ENCODE measurements at places on chromosomes 13 and 19.

DNA sequence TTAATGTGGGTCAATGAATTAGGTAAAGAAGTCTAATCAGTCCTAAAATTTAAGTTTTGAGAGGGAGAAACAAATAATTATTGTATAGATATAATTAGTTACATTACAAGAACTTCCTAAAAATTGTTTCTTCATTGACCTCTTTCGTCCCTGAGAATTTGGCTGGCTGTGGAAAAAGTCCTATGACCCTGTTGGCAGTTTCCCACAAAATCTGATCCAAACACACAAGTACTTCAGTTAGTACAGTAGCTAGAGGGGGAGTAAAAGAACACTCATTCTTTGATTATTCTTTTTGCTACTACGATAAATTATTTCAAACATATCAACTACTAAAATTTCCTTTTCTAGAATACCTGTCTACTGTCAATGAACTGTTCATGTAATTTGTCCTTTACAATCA, 11.3 kb downstream of the POSTN start:
- no peak for DNase-seq

- DNase-seq: no peak
Observed at GRCh38 chr19:2425622-2426581, 1.5 kb downstream of the TIMM13 start.

- DNase-seq: no peak
Observed at GRCh38 chr19:3381701-3382372, 15.5 kb downstream of the NFIC start.

DNA sequence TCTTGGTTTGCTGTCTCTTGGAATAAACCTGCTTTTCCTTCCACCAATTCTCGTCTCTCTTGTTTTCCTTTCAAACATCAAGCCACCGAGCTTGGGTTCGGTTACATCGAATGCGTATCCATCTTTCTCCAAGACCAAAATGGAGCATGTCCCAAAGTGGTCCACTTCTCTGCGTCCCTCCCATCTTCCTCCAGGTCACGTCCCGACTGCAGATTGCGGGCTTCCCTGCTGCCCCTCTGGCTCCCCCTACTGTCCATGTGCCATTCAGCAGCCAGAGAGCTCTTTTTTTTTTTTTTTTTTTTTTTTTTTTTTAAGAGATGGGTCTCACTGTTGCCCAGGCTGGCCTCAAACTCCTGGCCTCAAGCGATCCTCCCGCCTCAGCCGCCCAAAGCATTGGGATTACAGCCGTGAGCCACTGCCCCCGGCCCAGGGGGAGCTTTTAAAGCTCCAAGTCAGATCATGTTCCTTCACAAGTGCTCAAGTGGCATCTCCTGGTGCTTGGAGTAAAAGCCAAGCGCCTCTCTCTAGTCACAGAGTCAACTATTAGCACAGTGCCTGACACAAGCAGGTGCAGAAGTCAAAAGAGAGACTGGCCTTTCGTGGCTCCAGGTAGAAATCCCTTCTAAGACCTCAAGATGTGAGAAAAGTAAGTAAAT, 10.0 kb downstream of the COL5A3 start:
- peak; percentile 54 for DNase-seq

- DNase-seq: no peak
Observed at GRCh38 chr13:113667771-113668490, 912 bp downstream of the GRK1 start.

DNA sequence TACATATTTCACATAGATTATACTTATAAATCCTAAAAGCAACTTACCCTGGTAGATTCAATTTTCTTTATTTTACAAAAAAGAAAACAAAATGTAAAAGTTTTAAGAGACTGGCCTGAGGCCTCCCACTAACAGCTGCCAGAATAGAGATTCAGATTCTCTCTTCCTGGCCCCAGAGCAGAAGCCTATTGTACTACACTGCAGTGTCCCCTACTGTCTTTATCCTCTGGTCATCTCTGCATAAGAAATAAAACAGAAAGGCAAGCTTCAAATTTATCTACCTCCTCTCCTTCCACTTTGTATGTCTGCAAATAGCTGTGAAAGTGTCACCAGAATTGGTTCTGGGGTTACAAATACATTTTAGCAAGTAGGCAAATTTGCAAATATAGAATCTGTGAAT, 1004.1 kb upstream of the PCDH9 start:
- no peak for DNase-seq

DNA sequence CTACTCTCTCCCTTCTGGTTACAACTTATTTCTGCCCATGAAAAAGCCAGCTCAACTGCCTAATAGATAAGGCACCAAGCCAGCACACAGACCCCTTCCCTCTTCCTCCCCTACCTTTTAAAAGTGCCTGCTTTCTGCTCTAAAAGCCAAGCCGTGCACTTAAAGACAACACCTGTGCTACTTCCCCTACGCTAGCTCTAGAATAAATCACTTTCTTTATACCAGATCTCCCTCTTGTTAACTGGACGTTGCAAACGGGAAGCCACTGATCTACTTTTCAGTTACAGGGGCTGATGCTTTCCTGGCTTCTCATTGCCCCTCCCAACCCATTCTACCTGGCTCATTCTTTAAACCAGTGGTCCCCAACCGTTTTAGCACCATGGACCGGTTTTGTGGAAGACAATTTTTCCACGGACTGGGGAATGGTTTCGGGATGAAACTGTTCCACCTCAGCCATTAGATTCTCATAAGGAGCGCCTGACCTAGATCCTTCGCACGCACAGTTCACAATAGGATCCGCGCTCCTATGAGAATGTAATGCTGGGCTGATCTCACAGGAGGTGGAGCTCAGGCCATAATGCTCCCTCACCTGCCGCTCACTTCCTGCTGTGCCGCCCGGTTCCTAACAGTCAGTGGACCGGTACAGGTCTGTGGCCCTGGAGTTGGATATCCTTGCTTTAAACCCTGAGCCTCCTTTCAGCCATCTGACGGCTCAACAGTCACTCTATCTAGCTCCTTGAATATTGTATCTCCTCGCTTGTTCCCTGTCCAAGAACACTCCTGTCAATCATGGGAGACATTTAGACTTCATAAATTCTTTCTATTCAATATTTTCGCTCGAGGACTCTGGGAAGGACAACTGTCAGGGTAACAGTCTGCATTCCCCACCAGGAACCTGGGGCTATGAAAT, 841 bp upstream of the ZNF223 start:
- peak; percentile 13 for DNase-seq

DNA sequence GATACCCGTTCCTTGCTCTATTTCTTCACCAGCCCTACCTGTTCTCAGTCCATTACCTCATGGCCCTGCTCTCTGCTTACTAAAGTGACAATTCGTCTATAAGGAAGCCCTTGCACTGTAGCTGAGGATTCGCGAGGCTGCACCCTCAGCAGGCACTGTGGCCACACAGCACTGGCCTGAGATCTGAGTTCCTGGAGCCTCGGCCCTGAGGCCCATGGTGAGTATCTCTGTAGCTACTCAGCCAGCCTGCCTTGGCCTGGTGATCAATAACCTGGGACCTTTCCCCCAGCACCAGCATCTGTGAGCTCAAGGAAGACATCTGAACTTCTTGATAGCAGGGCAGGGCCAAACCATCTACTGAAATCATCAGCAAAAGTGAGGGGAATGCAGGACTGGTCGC, 90.7 kb downstream of the RGCC start:
- DNase-seq: no peak

DNA sequence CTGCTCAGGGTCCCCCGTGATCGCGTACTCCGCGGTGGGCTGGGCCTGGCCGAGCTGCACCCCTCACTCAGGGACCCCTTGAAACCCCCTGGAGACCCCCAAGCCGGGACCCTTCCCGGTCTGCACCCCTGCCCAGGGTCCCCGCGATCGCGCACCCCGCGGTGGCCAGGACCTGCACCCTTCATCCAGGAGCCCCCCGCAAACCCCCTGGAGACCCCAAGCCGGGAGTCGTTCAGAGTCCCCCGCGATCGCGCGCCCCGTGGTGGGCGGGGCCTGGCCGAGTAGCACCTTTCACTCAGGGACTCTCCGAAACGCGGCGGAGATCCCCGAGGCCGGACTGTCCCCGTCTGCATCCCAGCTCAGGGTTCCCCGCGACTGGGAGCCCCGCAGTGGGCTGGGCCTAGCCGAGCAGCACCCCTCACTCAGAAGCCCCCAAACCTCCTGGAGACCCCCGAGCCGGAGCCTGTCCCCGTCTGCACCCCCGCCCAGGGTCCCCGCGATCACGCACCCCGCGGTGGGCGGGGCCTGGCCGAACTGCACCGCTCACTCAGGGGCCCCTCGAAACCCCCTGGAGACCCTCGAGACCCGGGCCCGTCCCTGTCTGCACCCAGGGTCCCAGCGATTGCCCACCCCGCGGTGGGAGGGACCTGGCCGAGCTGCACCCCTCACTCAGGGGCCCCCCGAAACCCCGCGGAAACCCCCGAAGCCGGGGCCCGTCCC, 748 bp downstream of the LMNB2 start:
- peak; percentile 69 for DNase-seq

DNA sequence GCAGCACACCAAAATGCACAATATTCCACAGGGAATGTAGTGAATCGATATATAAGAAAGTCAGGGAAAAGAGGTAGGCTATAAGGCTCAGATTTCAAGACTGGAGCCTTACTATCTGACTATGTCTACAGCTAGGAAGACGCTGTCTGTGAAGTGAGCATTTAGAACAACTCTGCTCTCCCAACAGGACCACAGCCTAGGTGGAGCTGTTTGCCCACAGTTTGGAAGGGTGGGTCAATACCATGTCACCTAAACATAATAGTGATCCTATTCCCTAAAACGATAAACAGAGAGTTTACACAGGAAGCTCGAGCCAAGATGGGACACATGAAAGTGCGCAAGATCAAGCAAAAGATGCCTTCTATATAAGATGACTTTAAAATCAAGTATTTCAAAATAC, 2486.0 kb upstream of the PCDH20 start:
- DNase-seq: no peak

DNA sequence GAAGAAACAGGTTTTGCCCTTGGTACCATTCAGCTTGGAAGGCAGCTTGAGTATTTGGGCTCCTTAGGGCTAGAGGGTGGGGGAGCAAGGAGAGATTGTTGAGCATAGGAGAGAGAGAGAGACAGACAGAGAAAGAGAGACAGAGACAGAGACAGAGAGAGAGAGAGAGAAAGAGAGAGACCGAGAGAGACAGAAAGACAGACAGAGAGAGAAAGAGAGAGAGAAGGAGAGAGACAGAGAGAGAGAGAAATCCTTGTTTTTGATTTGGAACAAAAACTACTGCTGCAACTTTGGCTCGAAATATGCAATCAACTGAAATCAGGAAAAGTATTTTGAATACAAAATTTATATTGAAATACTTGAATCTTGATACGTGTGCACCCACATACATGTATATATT, 85.8 kb upstream of the ZNF536 start:
- no peak for DNase-seq

- DNase-seq: no peak
Observed at GRCh38 chr13:39419876-39420275, 183.1 kb downstream of the LHFPL6 start.

GRCh38 chr19:57803265-57803593, 11.5 kb downstream of the ZNF552 start:
- DNase-seq: no peak

- DNase-seq: no peak
Observed at GRCh38 chr19:49152119-49152550, 3.1 kb downstream of the HRC start.

GRCh38 chr19:29641597-29641996, 23.7 kb upstream of the PLEKHF1 start:
- no peak for DNase-seq

GRCh38 chr19:4988770-4989251, 19.9 kb downstream of the KDM4B start:
- DNase-seq: no peak

- no peak for DNase-seq
Observed at GRCh38 chr13:99505814-99506269, 4.6 kb downstream of the TM9SF2 start.

DNA sequence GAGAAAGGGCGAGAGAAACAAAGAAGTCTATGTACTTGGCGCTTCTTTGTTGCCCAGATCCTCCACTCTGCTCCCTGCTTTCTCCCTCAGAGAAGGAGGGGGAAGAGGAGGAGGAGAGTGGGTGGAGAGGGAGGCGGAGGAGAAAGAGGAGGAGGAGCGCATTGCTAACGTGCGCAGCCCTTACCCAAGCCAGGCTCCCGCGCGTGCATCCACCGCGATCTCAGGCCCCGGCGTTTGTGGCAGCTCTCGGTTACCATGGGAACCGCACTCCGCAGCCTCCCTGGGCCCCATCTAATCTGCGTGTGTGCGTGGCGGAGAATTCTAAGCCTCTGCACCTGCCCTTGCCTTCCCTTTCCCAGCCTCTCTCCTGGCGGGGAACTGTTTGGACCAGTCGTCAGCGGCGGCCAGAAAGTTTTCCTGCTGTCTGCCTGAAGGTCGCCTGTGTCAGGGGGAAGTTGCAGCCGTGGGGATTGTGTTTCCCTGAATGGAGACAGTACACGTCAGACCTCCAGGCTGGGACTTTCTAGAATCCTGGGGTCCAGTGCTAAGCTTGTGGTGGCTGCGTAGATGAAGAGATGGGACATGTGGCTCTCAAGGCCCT, at the start of gene ERICH6B:
TSS of gene ERICH6B (minus strand) at position 239 of the 601 bp plus-strand sequence. CDS start 18,734 bp downstream, outside the sequence.
- no peak for DNase-seq

DNA sequence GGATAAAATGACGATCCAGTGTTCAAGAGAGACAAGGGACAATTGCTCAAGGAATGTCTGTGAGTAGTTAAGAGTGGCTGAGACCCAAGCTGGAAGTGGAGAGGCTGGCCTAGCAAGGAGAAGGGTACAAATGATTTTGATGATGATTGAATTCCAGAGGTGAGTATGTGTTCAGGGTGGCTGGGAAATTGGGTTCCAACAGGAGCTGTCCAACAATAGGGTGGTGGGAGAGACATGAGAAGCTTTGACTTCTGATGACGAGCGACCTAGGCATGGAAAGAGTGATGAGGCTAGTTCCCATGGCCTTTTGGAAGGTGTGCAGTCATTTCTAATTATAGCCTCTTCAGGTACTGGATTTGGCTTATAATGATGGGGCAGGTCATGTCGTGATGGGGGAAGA, 29.1 kb upstream of the DCLK1 start:
- no peak for DNase-seq

GRCh38 chr19:33280351-33280921, 21.9 kb downstream of the CEBPA start:
- DNase-seq: no peak

DNA sequence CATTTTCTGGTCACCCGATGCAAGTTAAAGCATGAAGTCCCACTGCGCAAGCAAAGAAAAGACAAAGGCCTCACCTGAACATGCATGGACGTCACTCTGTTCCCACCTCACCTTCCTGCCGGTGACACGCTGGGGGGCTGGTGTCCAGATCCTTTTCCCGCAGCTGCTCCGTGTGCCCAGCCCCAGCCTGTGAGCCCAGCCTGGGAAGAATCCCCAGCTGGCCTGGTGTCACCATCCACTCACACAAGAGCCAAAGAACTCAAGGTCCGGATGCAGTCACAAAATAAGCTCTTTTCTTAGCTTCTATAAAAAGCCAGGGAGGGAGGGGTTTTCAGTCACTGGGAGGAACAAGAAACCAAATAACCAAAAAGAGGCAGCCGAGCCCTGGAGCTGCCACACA, 249.9 kb downstream of the COL4A1 start:
- no peak for DNase-seq

All from CD8-positive, alpha-beta memory T cell (primary cell).